ENCODE measurements at places on chromosomes 5 and 9. TPM values are rescaled to one million over a fixed set of nuclear protein-coding genes. Genes with fewer than 3 reads are reported as not detected.

DNA sequence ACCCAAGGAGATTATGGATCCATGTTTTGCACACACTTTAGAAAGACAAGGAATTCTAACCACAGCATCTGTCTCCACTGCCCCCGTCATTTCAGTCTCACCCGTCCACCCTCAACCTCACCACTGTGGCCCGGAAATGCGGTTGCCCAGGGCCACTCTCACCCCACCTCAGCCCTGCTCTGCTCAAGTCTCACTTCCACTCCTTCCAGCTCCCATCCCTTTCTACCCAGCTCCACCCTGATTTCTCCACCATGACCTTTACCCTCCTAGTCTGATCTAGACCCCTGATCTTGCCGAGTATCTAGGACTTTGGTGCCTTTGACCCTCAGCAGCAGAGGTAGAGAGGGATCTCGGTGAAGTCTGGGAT, 7.2 kb upstream of the KCNIP1 start:
- no peak for DNase-seq

GRCh38 chr5:91225848-91226686, 157.1 kb downstream of the ARRDC3 start:
- no peak for DNase-seq

DNA sequence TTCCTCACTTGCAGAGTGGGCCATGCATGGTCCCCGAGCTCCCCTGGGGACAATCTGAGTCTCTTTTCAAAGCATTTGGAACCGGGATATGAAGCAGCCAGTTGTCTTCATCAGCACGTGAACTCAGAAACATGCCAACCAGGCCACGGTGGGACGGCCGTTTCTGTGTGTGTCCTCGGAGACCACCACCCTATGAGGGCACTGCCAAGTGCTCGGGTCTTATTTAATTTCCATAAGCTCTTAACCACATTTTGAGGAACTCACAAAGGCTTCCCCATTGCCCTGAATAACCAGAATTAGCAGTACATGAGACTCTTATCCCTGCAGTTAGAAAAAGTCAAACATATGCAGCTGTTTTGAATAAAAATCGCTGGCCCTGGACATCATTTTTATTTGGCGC, 60.1 kb downstream of the OTULIN start:
- DNase-seq = no peak

Gene GABRA6
- total RNA-seq = not detected

- DNase-seq = no peak
Observed at GRCh38 chr5:73387601-73388305, 60.8 kb downstream of the FOXD1 start.

- DNase-seq = no peak
Observed at GRCh38 chr5:143138839-143139238, 264.6 kb downstream of the NR3C1 start.

Gene CARTPT
- not detected for total RNA-seq

All from ovary (tissue), 10 donors.